Breast epithelium (tissue), 4 donors: ENCODE measurements at places on chromosomes 5 and 9. TPM values are rescaled to one million over a fixed set of nuclear protein-coding genes. Genes with fewer than 3 reads are reported as not detected.

FABP6 gene
- total RNA-seq, result not detected

NR5A1 gene
- not detected for total RNA-seq

TMEM38B gene
- total RNA-seq, result 22.4 TPM

KIF4B gene
- not detected for total RNA-seq

DNA sequence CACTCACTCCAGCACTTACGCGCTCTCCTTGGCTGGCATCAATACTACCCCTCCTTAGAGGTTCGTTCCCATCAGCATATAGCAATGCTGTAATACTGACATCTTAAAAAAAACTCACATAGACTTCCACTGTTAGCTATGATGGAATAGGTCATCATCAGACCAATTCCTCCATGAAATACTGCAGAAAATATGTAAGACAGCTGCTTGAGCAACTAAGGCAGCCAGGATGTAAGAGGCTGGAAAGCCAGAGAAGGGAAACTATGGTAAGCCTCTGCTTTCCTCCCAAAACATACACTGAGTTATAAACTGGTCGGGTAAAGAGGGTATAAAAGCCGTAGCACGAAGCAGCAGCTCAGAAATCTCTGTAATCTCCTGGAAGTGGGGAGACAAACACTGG is 33.5 kb downstream of the AUH start:
- no peak overlapping the region for H3K4me3 ChIP-seq
- H3K27me3 ChIP-seq, result no peaks in the 10 kb centered on the region
- DNase-seq, result no peak
- no peaks in the 10 kb centered on the region for H3K4me1 ChIP-seq
- no peaks in the 10 kb centered on the region for H3K36me3 ChIP-seq

GRCh38 chr5:138503487-138504270 is 38.4 kb downstream of the EGR1 start:
- H3K36me3 ChIP-seq, result no peaks in the 10 kb centered on the region
- peak overlapping the region; percentile 70 for H3K27ac ChIP-seq
- no peaks in the 10 kb centered on the region for H3K27me3 ChIP-seq
- no peak for DNase-seq
- H3K4me3 ChIP-seq, result no peak overlapping the region
- no peaks in the 10 kb centered on the region for H3K4me1 ChIP-seq

- no peaks in the 10 kb centered on the region for H3K36me3 ChIP-seq
- H3K4me1 ChIP-seq, result no peaks in the 10 kb centered on the region
- no peak for DNase-seq
Observed at GRCh38 chr9:91282292-91282691, 79.4 kb downstream of the AUH start.

DNA sequence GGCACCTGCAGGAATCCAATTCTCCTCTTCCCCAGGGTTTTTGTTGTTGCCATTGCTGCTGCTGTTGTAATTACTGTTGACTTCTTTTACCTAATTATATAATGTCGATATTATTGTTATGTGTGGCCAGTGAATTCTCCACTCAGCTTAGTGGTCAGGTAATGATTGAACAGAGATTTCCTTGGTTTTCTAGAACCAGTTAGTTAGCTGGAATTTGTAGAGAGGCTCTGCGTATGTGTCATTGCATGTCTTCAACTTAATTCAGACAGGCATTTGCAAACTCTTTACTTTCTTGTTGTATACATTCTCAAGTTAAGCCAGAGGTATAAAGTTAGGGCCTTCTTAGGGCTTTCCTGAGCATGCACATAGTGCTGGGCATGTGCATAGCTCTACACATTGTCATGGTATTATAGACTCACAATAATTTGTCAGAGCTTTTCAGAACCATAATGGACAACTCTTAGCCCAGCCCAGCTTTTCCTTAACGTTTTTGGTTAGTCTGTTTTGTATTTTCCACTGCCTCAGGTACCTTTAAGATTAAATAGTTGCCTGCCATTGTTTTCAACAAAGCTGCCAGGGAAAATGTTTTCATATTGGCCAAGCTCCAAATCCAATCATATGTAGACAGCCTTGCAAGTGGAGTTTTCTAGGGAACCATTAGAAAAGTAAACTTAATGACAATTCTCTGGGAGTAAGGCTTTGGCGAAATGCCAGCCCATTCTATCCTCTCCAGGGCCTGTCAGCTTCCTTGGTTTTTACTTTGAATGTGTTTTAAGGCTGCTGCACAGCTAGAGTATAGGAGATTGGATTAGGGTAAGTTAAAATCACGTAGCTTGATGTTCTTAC is 68.1 kb downstream of the UBE2R2 start:
- DNase-seq, result no peak
- H3K4me1 ChIP-seq, result no peaks in the 10 kb centered on the region
- H3K4me3 ChIP-seq, result no peak overlapping the region
- no peaks in the 10 kb centered on the region for H3K36me3 ChIP-seq

- H3K36me3 ChIP-seq, result no peaks in the 10 kb centered on the region
- no peak overlapping the region for H3K4me3 ChIP-seq
- H3K4me1 ChIP-seq, result peaks cover under 1% of the 10 kb centered on the region
- H3K27me3 ChIP-seq, result no peaks in the 10 kb centered on the region
Observed at GRCh38 chr5:78364005-78364404, 3.6 kb downstream of the SCAMP1 start.

DNA sequence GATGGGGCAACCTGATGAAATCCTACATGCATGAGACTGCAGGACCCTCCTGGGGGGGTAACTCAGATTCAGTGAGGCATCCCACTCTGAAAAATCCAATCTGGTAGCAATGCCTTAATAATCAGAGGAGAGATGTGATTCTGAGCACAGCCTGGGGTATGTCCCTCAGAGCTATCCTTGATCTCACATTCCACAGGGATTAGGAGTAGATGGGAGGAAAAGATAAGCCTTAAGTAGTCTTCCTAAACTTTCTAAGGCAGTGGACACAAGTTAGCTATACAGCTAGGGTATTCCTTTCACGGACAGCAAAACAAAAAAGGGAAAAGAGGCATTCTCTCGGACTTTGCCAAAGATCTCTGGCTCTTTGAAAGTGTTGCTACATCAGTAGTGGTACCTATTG is 3.9 kb upstream of the SPATA9 start:
- no peak overlapping the region for H3K27ac ChIP-seq
- H3K4me1 ChIP-seq, result no peaks in the 10 kb centered on the region
- no peaks in the 10 kb centered on the region for H3K27me3 ChIP-seq

DNA sequence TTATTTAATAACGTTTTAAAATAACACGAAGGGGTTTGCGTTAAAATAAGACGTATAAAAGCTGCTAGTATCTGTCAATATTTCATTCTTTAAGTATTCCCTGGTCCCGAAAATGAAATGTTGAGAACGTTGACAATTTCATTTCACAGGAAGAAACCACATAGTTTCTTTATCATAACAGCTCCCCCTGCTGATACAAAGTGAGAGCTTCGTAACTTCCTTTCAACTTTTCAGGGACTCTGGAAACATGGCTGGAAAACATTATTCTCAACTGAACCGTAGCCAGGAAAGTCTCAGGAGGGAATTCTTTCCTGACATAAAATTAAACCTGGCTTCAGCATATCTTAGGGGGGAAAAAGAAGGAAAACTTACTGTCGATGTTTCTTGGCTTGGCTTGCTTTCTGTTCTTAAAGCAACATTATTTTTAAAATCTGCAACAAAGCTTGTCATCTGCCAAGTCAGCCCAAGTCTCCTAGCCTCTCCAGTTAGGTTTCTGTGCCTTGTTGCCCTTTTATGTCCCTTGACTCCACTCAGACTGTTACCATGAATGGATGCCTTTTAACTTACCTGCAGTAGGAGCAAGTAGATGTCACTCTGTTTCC is 122.9 kb upstream of the DAB2 start:
- no peak overlapping the region for H3K27ac ChIP-seq
- H3K36me3 ChIP-seq, result no peaks in the 10 kb centered on the region
- DNase-seq, result no peak
- peak overlapping the region; percentile 15 for H3K4me3 ChIP-seq
- H3K27me3 ChIP-seq, result no peaks in the 10 kb centered on the region
- no peaks in the 10 kb centered on the region for H3K4me1 ChIP-seq

- no peaks in the 10 kb centered on the region for H3K27me3 ChIP-seq
- no peaks in the 10 kb centered on the region for H3K36me3 ChIP-seq
- no peak for DNase-seq
- no peaks in the 10 kb centered on the region for H3K4me1 ChIP-seq
- no peak overlapping the region for H3K4me3 ChIP-seq
Observed at GRCh38 chr9:125659954-125660353, 47.1 kb downstream of the MAPKAP1 start.

GRCh38 chr5:160516696-160517530 is 95.3 kb downstream of the PTTG1 start:
- DNase-seq, result no peak
- H3K27me3 ChIP-seq, result no peaks in the 10 kb centered on the region
- H3K4me1 ChIP-seq, result no peaks in the 10 kb centered on the region
- no peak overlapping the region for H3K4me3 ChIP-seq
- H3K27ac ChIP-seq, result no peak overlapping the region
- no peaks in the 10 kb centered on the region for H3K36me3 ChIP-seq
